PC-9 (cell line): ENCODE measurements at places on chromosomes 16 and 17. TPM values are rescaled to one million over a fixed set of nuclear protein-coding genes. Genes with fewer than 3 reads are reported as not detected.

DNA sequence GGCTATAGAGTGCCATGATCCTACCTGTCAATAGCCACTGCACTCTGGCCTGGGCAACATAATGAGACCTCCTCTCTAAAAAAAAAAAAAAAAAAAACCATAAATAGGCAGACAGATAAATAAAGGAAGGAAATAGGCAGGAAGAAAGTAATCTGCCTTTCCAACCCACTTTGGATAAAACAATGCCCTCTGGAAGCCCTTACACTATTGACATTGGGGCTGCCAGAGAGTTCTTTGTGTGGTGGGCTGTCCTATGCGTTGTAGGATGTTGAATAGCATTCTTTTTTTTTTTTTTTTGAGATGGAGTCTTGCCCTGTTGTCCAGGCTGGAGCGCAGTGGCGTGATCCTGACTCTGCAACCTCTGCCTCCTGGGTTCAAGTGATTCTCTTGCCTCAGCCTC lies 7.2 kb upstream of the RFWD3 start:
- no peak for DNase-seq

GRCh38 chr16:85220964-85221731 lies 108.9 kb upstream of the CIBAR2 start:
- DNase-seq = no peak

VAT1L gene
- total RNA-seq = not detected in 2 replicates

- DNase-seq = no peak
These were observed 108.3 kb upstream of the GPR139 start for GRCh38 chr16:20181949-20182348.

GRIN2A gene
- not detected in 2 replicates for total RNA-seq

ZNF319 gene
- 9.9 and 11.0 TPM in 2 replicates for total RNA-seq

- DNase-seq = no peak
These were observed 651.8 kb upstream of the GOT2 start for GRCh38 chr16:59385959-59386358.

PCGF2 gene
- total RNA-seq = 26.9 and 43.3 TPM in 2 replicates

DNA sequence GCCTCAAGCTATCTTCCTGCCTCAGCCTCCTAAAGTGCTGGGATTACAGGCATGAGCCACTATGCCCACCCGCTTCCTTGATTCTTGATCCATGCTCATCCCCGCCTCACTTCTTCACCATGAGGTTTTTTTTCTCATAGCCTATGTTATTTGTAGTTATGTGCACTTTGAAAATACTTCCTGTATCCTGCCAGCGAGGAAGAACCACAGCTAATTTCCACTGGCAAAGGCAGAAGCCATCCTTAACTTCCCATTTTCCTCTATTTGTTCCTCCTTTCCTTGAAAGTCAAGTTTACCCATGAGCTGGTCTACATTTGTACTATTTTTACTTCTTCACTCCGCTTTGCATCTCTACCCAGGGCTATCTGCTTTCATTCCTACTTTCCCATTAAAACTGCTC lies 189.7 kb upstream of the ZFHX3 start:
- no peak for DNase-seq

DNA sequence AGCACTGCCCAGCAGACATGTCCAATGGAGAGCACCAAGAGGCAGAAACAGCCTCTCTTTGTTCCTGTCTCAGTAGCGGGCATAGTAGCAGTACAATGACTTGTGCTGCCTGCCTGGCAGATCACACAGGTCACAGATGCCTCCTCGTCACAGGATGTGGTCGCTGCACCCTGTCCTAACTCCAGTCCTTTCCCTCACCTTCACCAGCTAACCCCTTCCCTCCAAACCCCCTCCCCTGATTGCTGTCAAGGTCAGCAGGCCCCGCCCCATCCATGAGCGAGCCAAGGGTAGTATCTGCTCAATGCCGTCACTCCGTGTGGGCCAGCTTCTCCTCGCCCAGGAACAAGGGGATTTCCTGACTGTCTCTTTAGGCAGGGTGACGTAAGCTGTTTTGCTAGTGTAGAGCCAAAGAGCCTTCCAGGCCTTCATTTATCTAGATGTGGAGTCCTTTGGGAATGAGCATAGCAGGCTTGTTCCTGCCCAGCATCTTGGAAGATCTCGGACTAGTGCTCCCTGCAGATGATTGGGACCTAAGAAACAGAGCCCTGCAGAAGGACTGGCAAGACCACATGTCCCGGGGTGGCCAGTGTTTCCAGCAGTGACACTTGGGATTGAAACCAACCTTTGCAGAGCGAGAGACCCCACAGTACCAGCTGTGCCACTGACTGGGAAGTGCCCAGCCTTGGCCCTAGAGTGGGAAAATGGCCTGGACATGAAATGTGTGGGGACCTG lies 75.9 kb upstream of the TNRC6C start:
- DNase-seq = no peak

DNA sequence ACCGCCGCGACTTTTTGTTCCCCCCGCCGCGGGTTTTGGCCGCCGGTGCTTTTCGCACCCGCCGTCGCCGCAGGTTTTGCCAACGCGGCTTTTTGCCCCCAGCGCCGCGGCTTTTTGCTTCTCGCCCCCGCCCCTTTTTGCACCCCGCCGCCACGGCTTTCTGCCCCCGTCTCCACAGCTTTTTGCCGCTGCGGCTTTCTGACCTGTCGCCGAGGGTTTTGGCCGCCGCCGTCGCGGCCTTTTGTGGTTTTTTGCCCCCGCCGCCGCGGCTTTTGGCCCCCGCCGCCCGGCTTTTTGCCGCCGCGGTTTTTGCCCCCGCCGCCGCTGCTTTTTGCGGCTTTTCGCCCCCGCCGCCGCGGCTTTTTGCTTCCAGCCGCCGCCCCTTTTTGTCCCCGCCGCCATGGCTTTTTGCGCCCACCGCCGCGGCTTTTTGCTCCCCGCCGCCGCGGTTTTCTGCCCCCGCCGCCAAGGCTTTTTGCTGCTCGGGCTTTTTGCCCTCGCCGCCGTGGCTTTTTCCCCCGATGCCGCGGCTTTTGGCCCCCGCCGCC lies 151.1 kb downstream of the KCNJ18 start:
- no peak for DNase-seq

TP53TG3F gene
- total RNA-seq = not detected in 2 replicates

DNA sequence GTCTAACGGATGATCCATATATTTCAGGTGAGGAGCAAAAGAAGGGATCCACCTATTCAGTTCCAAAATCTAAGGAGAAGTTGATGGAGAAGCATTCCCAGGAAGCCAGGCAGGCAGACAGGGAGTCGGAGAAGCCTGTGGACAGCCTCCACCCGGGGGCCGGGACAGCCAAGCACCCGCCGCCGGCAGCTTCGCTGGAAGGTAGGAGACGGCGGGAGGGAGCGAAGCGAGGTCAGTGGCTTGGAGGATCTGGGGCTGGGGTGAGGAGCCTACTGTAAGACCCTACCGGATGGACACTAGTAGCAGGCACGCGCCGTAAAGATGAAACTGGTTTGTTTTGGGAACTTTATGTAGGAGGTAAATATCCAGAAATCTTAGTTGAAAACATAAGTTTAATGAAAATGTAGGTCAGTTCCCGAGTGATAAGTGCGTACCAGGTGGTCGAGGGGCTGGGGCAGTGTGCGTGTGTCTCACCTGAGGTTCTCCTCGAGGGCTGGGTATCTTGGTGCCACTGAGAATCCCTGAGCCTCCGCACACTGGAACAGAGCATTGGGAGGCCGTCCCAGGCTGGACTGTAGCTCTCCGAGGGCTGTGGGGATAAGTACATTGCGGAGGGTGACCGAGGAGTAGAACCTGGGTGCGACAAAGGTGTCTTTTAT lies 714 bp downstream of the SPATA33 start:
- no peak for DNase-seq

- DNase-seq = no peak
These were observed 37.9 kb downstream of the SNX20 start for GRCh38 chr16:50643192-50643591.

GRCh38 chr17:15649861-15650421 lies 30.4 kb upstream of the FBXW10B start:
- peak; percentile 79 for DNase-seq

SLC6A2 gene
- total RNA-seq = 0.50 and 0.61 TPM in 2 replicates

GRCh38 chr17:28999206-28999605 lies 6.6 kb downstream of the SEZ6 start:
- DNase-seq = no peak

- DNase-seq = no peak
These were observed 57.4 kb downstream of the PLCG2 start for GRCh38 chr16:81836279-81837054.
